Astrocyte of the hippocampus (primary cell): ENCODE measurements at places on chromosomes 1 and 21.
A peak's percentile ranks its signal among the peaks of the same experiment; 100 is the strongest.

DNA sequence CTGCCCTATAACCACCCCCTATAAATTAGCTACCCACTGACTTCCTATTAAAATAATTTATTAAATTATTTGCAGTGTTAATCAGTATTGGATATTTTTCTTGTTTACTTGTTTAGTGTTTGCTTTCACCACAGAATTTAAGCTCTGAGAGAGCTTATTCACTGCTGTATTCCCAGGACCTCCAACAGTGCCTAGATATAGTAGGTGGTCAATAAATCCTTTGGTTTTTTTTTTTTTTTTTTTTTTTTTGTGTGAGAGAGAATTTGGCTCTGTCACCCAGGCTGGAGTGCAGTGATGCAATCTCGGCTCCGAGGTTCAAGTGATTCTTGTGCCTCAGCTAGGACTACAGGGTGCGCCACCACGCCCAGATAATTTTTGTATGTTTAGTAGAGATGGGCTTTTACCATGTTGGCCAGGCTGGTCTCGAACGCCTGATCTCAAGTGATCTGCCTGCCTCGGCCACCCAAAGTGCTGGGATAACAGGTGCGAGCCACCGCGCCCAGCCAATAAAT lies 1.1 kb upstream of the OSBPL9 start:
- no peak for DNase-seq

DNA sequence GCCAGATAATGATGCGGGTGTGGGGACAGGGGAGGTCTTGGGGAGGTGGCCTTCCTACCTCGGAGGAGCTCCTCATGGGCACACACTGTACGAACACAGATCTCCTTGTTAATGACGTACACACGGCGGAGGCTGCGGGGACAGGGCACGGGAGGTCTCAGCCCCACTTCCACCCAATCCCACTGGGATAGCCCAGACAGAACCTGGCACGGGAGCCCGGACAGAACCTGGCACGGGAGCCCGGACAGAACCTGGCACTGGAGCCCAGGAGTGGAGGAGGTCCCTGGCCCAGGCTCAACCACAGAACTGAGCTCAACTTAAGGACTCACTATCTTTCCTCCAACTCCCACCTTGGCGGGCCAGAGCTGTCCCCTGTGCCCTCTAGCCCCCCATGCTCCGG lies 5.2 kb downstream of the MFAP2 start:
- DNase-seq, result no peak

DNA sequence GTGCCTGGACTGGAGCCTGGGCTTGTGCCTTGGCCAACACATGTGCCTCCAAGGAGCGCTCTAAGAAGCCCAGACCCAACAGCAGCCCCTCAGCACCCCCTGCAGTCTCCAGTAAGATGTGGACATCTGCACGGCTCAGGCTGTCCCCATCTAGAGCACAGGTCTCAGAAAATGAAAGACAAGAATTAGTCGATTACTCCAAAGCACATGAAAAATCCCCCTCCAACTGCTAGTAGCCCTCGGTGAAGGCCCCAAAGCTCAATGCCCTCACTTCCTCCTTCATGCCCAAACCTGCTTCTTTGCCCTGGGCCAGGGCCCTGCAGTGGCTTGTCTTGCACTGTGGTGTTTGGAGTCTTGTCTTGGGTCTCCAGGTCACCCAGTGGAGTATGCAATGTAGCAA lies 21.9 kb upstream of the ERO1B start:
- no peak for DNase-seq

DNA sequence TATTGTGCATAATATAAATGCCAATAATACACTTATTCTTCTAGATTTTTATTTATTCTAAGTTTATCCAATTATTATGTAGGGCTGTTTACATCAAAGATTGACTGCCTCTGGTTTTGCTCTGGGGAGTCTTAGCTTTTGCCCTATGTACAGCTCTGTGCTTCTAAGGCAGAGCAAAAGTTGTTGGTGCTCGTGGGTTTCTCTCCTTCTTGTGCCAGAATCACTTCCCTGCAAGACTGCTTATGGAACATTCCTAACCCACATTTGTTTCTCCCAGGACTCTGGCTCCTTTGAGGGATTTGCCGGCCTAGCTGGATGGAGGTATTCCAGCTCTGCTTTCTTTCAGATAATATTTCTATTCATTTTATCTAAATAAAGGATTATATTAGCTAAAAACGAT lies 849.1 kb downstream of the USP25 start:
- DNase-seq, result peak; percentile 41

DNA sequence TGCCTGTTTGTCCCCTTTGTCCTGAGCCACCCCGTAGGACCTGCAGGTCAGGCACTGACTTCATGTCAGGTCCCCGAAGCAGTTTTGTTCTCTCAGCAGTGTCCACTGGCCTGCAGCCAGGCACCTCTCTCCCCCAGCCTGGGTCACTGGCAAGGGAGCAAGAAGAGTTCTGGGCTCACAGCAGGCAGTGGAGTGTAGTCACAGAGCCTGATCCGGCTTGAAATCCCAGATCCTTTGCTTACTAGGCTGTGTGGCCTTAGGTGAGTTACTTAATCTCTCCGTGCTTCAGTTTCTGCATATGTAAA lies 34.2 kb downstream of the L1TD1 start:
- DNase-seq, result no peak
